ENCODE measurements at places on chromosomes 11 and 22.

DNA sequence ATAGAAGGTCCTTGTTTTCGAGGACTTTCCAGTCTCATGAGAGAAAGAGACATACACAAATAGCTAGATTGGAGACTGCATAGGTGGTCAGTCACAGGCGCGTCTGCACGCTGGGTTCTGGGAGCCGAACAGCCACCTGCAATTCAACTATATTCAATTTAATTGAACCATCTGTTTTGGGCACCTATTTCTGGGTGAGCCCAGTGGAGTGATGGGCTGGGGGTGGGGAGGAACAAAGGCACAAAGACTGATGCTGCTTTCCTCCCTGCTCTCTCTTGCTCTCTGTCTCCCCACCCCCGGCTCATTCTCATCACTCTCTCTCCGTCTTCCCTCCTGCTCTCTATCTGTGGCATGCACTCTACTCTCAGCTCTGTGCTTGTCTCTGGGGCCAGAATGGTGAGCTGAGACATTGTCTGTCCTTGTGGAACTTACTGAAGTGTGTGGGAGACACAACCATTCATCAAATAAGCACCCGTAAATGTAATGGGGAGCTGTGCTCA, 48.1 kb upstream of the B3GAT1 start:
- DNase-seq = no peak

DNA sequence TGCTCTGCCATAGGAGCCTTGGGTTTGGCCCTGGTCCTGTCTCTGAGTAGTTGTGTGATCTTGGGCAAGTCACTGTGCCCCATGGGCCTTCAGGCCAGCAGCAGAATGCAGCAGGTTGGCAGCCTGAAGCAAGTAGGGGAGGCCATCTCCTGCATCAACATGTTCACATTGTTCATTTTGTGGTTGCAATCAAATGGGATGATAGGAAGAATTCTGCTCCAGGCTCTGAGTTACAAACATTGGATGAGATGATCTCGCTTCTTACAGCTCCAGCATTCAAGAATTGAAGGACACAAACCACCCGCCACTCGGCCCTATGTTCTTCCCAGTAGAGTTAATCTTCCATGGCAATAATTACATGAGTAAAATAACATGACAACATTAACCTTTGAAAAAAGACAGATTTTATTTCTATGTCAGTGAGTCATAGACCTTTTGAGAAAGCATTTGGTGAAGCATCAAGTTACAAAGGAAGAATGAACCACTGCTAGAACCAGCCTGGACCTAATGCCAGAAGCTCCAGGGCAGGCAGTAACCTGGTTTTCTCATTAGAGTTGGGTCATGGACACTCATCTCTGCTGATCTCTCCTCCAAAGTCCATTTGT, 308.3 kb upstream of the NCAM1 start:
- DNase-seq = no peak

- DNase-seq = no peak
These were observed 153.6 kb upstream of the TTC12 start for GRCh38 chr11:113160808-113161124.

DNA sequence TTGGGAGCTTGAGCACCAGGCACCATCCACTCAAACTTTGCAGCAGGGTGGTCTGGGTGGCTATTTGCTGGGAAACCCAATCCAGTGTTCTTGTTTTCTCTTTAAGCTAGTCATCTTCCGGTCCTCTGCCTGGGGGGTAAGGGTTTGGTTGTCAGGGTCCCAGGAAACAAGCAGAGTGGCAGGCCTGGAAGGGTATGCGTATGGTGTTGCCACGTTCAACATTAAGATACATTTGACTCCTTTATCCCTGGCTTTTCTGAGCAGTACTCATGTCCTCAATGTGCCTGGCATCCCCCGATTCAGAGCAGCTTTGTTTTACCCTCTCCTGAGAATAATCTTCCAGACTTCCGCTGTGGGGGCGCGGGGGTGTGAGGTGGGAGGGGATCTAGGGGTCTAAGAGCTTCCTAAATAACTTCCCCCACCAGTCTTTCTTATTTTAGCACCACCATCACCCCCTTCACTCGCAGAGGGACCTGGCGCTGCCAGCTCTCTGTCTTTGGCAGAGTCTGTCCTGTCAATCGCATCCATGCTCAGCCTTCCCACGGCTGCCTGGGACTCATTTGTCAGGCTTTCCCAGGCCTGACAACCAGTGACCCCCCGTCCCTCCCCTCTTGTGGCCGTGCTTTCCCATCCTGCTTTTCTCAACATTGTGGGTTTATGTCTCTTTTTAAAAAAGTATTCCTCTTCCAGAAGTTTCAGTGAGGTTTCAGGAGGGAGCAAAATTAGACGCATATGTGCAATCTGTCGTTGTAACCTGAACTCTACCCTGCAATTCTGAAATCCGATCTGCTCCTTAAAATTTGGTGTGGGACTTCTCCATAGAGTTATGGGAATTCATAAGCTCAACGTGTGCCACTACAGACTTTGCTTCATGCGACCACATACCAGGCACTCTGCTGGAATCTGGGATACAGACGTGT, 27.0 kb upstream of the RBFOX2 start:
- DNase-seq = peak; percentile 23

DNA sequence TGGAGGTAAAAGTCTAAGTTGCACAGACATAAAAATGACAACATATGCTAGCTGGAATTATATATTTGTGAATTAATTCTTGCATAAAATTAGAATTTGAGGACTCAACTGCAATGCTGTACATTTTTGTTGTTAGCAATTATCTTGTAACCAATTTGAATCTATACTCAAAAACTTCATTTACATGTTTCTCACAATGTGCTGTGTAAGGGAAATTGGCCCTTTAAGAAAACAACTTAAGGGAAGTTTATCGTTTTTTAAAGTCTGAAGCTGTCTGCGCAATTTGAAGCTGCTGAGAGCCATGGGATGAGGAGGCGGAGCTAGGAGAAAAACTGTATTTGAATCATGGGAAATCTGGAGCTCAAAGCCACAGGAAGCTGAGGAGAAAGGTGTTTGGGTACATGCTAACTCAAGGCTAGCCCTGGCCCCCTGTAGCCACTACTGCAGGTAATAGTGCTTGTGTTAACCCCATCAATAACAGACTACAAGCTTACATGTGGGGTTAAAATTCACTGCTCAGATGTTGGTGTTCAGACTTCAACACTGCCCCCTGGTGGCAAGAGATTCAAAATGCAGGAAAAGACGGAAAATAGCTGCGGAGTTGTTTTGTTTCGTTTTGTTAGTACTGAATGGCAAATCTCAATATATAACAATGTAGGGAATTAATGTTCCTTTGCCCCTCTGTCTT, 126.1 kb downstream of the BRD1 start:
- no peak for DNase-seq

DNA sequence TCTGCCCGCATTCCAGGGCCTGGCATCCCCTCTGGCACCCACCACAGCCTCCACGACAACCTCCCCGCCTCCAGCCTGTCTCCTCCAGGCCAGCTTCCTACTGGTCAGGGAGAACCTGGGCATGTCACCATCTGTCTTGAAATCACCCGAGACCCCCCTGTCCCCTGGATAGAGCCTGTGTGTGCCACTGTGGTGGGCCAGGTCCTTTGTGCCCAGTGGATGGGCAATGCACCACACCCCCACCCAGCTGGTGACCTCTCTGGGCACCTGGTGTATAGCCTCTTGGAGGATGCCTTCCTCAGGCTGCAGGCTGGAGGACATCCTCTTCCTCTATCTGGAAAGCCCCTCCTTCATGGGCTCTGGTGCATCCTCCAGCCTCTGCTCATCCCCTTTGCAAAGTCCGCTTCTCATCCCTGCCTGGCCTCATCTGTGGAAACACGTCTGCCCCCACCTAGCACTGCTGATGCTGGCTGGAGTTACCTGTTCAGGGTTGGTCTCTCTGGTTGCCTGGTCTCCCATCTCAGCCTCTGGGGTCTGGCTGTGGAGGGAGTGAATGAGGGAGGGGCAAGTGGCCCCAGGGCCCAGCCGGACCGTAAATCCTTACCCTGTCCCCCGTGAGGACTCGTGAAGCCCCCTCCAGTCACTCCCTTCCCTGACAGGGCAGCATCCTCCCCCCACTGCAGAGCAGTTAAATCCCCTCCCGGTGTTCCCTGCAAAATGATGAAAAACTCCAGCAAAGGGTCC, 589.6 kb downstream of the TBC1D22A start:
- DNase-seq = no peak

- DNase-seq = peak; percentile 28
These were observed 45.0 kb downstream of the OR4C6 start for GRCh38 chr11:55707029-55707428.

GRCh38 chr11:111155021-111155420, 90.5 kb upstream of the POU2AF2 start:
- no peak for DNase-seq

GRCh38 chr11:103465555-103466140, 356.4 kb downstream of the DYNC2H1 start:
- no peak for DNase-seq

GRCh38 chr22:46069521-46070214, 80.7 kb upstream of the PPARA start:
- DNase-seq = no peak

GRCh38 chr11:77283101-77283500, 18.4 kb downstream of the GDPD4 start:
- no peak for DNase-seq

DNA sequence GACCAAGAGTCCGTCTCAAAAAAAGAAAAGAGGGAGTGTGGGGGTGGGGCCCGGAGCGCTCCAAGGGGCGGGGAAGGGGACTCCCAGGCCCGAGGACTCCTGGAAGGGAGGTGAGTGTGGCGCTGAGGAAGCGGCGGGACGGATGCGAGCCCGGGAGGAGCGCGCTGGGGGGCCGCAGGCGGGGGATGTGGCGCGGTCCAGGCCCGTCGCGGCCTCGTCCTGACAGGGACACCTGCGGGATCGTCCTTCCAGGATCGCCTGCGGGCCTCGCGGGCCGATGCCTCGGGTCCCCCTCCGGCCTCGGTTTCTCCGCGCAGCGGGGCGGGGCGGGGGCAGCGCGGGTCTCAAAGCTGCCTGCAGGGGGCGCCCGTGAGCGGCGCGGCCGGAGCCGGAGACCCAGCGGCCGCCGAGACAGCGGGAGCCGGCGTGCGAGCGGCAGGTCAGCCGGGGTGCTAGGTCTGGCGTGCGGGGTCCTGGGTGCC, 3.8 kb upstream of the ADORA2A start:
- peak; percentile 22 for DNase-seq

DNA sequence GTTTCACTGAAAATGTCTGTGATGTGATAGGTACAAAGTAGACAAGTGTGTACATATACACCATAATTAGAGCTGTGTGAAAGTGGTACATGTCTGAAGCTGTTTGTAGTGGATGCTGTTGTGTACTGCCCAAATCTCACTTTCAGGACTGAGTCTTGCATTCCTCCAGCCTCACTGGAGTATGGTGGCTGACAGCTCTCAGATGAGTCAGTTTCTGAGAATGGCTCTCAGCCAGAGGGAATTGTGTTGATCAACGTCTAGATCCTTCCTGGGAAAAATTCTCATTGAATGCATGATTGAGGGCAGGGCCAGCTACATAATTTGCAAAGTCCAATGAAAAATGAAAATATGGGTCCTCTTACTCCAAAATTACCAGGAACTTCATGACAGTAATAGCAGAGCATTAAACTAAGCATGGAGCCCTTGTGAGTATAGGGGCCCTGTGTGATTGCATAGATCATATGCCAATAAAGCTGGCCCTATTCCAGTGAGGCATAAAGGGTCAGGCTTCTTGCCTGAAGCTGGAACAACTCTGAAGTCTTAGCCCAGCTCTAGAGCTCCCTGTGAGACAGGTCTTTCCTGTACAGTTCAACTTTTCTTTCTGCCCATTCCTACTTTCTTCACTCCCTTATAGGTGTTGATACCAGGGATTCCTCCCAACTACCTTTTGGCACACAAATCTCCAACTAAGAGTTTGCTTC, 10.8 kb upstream of the CYP2R1 start:
- no peak for DNase-seq

DNA sequence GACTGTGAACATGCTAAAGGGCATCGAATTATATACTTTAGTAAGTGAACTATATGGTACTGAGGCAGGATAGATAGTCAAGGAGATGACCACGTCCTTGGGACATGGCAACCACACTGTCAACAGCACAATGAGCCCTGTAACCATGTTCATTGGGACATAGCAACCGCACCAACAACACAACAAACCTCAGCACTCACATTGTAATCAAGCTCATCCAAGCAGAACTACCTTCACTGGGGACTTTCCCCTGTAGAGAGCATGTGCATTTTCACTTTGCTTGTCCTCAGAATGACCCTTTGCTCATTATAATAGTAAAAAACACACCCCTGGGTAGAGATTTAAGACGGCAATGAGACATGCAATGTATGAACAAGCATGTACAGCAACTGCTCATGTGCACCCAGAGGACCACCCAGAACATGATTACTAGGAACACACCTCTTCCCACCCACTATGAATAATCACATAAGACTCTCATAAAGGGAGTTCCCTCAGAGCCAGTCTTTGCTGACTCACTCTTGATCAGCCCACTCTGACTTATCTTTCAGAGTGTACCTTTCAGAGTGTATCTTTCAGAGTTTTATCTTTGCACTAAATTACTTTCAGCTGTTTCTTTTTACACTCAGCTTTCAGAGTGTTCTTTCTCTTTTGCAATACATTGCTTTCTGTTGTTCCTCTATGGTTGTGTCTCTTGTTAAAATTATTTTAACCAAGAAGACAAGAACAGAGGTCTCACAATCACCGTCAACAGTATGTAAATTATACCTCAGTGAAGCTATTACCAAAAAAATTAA, 4.1 kb upstream of the PLAAT2 start:
- peak; percentile 33 for DNase-seq

DNA sequence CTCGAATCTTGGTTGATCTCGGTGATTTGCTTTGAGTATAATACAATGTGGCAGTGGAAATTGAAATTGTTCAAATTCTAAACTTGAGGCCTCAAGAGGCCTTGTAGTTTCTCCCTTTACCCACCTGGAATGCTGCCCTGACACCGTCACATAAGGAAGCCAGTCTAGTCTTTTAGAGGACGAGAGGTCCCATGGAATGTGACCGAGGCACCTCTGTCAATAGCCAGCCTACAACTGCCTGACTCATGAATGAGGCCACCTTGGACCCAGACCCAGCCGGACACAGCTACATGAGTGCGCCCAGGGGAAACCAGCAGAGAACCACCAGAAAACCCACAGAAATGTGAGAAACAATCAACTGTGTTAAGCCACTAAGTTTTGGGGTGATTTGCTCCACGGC, 52.5 kb downstream of the RPL27A start:
- no peak for DNase-seq

- DNase-seq = no peak
These were observed 25.4 kb upstream of the ADORA2A start for GRCh38 chr22:24401931-24402367.

DNA sequence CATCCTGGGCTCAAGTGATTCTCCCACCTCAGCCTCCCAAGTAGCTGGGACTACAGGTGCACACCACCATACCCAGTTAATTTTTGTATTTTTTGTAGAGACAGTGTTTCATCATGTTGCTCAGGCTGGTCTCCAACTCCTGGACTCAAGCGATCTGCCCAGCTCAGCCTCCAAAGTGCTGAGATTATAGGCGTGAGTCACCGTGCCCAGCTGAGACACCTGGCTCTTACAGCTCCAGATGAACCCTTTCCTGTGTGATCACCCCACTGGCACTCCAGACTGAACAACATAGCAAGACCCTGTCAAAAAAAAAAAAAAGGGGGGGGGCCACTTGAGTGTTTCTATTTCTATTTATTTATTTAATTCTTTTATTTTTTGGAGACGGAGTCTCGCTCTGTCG, 1.0 kb upstream of the ADSL start:
- peak; percentile 22 for DNase-seq

GRCh38 chr22:43151251-43152002, at the start of gene TSPO:
TSS of gene TSPO (plus strand) at chr22:43151559. CDS start at chr22:43159239, 7,680 bp downstream.
- no peak for DNase-seq

Data from NCI-H1092 treated with DMSO at 0.1 percent for 48 hours (cell line).